ENCODE measurements at places on chromosomes 4 and X.

DNA sequence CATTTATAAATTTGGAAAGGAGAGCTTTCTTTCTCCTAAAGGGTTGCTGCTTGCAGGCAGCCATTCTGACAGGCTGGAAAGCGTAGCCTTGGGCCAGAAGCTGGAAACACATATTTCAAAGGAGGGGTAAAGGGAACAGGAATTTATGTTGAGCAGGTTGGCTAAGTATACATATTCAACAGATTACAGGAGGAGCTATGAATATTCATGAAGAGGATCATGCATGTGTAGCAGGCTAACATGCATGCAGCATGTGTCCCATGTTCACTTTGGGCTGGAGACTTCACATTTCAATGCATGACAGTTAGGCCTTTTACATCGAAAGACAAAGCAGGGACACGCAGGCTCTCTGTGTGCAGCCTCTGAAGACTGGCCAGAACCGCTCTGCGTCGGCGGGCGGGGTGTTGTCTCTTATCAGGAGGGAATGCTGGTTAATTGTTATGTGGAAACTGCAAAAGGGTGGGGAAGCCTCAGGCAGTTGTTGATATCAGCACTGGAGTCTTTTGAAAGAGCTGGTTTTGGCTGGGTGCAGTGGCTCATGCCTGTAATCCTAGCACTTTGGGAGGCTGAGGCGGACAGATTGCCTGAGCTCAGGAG, 31.5 kb downstream of the CASP3 start:
- no peak for DNase-seq

GRCh38 chr4:41028392-41029076, 185.8 kb downstream of the APBB2 start:
- DNase-seq: peak; percentile 9

- no peak for DNase-seq
These were observed 97.2 kb upstream of the METTL14 start for GRCh38 chr4:118587946-118588345.

DNA sequence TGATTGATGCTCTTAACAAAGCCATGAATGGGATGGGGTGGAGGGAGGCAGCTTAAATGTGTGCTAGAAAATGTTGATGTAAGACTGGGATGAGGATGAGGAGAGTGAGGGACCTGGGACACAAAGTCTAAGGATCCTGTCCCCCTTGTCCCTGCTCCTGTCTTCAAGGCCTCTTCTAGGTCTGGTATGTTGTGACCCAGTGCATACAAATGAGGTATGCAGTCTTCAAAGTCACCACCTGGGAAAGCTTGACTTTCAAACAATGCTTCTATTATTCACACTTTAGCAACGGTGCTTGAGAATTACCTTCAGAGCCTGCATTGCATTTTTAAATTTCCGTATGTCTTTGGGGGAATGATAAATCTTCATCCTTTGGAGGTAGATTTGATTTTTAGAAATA, 88.4 kb upstream of the SLC34A2 start:
- DNase-seq: no peak

GRCh38 chr4:73998040-73999011, at the start of gene CXCL5:
Gene CXCL5, minus strand, starts transcription at chr4:73998677. Its CDS starts 96 bp downstream, at chr4:73998581.
- DNase-seq: peak; percentile 63

GRCh38 chr4:102564399-102565059, 63.4 kb downstream of the NFKB1 start:
- peak; percentile 85 for DNase-seq

- DNase-seq: peak; percentile 55
These were observed 95.2 kb downstream of the ATG4A start for GRCh38 chrX:108186811-108187210.

DNA sequence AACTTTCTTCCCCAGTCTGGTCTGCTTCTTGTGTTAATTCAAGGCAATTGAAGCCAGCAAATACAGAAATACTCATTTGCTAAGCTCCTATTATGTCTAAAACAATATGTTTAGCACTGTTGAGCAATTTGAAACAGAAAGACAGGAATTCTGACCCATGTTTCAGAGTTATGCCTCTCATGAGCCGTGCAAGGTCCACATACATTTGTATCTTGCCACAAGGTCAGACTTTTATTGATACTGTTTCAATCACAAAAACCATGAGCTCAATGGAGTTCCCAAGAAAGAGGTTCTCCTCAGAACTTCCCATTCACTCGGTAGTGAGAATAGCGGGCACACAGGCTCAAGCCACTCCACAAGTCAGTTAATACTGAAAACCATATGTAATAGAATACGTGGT, 47.6 kb upstream of the SPRY1 start:
- DNase-seq: no peak

DNA sequence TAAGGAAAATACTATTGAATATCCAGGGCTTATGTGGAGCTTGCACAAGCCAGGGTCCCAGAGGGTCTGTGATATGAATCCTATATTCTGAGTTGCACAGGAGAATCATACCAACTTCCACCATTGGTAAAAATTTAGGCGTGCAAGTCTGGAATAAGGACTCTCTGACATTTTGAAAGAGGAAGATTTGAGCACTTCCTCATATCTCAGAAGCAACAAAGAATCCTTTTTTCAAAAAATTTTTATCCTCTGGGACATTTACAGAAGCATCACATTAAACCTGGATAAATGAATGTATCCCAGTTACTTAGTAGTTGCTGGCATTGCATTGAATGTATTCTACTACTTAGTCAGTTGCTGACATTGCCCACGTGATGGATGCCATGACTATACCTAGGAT, 24.2 kb upstream of the CAMK2D start:
- no peak for DNase-seq

DNA sequence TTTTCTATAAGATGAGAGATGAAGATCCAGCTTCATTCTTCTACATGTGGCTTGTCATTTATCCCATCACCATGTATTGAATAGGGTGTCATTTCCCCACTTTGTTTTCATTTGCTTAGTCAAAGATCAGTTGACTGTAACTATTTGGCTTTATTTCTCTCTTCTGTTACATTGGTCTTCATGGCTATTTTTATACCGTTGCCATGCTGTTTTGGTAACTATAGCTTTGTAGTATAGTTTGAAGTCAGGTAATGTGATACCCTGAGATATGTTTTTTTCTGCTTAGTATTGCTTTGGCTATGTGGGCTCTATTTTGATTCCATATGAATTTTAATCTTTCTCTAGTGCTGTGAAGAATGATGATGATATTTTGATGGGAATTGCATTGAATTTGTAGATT, 514.3 kb downstream of the GBA3 start:
- no peak for DNase-seq

GRCh38 chr4:40672528-40673522, 43.2 kb upstream of the RBM47 start:
- DNase-seq: peak; percentile 93

GRCh38 chr4:47075262-47075661, 43.9 kb downstream of the GABRB1 start:
- no peak for DNase-seq

- no peak for DNase-seq
These were observed 27.7 kb upstream of the CXCL3 start for GRCh38 chr4:74066232-74066631.
